Ureter (tissue), 1 donor: ENCODE measurements at places on chromosomes 5 and 9. TPM values are rescaled to one million over a fixed set of nuclear protein-coding genes. Genes with fewer than 3 reads are reported as not detected.

DNA sequence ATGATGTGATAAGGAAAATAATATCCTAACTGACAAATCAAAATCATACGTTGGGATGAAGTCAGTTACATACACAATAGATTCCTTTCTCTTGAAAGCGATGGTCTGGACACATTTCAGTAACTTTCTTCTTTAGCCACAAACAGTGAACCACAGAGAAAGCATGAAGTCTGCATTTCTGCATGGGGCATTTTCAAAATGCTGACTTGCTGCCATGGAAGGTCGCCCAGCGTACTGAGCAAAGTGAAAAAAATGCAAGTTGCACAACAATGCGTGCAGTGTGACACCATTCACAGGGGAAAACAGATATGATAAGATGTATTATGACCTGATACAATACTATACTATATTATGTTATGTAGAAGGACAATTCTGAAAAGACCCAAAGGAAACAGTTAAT is 146.3 kb downstream of the SNX18 start:
- DNase-seq: no peak

- no peak for DNase-seq
Observed at GRCh38 chr5:172954751-172955159, 4.5 kb upstream of the RPL26L1 start.

DNA sequence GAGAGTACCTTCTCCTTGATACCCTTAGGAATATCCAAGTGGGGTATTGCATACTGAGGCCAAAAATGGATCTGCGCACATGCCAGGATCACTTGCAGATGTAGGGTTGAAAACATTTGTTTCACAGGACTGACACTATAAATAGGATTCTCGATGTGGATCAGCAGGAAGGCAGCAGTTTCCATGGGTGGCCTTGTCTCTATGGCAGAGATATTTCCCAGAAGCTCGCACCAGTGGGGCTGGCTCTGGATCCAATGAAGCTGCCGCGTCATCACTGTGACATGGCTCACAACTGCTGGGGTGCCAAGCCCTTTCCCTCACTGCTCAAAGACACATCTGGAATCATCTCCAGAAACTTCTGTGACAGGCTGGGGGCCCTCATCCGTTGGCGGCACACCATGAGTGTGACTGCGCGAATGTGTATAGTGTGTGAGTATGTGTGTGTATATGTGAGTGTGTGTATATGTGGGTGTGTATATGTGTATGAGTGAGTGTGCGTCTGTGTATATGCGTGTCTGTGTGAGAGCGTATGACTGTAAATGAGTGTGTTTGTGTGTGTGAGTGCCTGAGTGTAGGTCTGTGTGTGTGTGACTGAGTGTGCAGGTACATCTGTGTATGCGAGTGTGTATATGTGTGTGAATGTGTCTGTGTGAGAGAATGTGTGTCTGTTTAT is 182.5 kb downstream of the GAS1 start:
- DNase-seq: no peak

- no peak for DNase-seq
Observed at GRCh38 chr5:57896576-57896975, 414.0 kb upstream of the ACTBL2 start.

- DNase-seq: no peak
Observed at GRCh38 chr5:72356361-72356760, 36.2 kb downstream of the PTCD2 start.

GRCh38 chr9:21428235-21428634 is 12.0 kb upstream of the IFNA1 start:
- no peak for DNase-seq

- DNase-seq: no peak
Observed at GRCh38 chr5:42767491-42768105, 11.0 kb downstream of the CCDC152 start.

DNA sequence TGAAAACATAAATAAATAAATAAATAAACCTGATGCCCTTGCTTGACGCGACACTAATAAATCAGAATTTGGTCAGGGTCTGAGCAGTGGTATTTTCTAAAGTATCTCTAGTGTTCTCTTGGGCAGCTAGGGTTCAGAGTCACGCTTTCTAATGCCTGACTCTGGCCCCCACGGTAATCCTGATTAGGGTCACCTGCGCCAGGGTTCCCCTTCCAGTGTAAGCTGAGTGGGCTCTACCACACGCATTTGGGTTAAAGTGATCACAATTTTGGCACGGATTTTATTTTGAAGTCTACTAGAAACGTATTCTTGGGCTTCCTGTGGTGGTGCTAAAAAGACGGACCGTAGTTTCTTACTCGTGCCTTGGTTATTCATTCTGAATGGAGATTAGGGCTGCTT is 651 bp downstream of the TTC1 start:
- DNase-seq: no peak

DNA sequence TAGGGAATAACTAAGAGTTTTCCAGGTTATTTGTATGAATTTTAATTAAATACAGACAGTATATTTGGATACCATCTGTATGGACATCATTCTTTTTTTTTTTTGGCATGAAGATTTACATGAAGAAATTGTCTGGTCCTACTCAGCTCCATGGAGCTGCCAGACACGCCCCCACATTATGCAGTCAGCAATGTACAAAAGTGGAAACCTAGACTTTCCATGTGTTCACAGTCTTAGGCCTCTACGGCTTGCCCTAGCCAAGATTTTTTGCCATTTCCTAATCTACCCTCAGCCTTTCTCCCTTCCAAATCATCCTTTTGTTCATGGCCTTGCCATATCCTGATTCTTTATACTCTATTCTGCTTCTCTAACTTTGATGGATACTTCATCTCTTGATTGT is 207.1 kb downstream of the SGCD start:
- DNase-seq: no peak

GRCh38 chr9:105311306-105311705 is 66.9 kb downstream of the SLC44A1 start:
- DNase-seq: no peak

- DNase-seq: no peak
Observed at GRCh38 chr5:128490761-128491160, 47.3 kb downstream of the FBN2 start.

DNA sequence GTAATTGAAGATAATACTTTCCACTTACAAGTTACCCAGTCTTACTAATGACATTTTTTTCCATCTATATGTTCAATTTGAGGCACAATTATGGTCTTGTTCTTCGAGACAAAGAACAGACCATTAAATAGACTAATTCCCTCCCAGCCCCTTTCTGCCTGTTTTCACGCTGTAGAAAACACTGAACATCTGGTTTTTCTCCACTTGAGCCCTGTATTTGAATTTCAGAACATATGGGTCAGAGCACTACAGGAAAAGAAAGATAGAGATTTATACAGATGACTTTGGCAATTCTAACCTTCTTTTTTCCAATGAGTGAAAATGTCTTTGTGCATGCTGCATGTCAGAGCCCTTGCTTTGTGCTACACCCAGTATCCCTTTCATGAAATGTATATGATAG is 506.9 kb downstream of the LRRC70 start:
- DNase-seq: no peak

- no peak for DNase-seq
Observed at GRCh38 chr9:133476941-133477340, 2.0 kb downstream of the SLC2A6 start.

- DNase-seq: no peak
Observed at GRCh38 chr5:159047086-159047485, 52.6 kb downstream of the EBF1 start.

- no peak for DNase-seq
Observed at GRCh38 chr5:1471997-1472963, 27.0 kb upstream of the SLC6A3 start.

GRCh38 chr5:147610798-147611197 is 100.9 kb upstream of the DPYSL3 start:
- DNase-seq: no peak

DNA sequence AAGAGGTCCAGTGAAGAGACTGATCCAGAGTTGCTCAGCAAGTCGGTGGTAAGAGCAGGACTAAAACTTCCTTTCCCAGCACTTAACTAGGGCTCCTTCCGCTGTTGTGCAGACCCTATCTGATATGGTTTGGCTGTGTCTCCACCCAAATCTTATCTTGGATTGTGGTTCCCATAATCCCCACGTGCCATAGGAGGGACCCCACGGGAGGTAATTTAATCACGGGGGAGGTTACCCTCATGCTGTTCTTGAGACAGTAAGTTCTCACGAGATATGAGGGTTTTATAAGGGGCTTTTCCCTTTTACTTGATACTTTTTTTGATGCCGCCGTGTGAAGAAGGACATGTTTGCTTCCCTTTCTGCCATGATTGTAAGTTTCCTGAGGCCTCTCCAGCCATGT is 221.9 kb upstream of the GLRA1 start:
- no peak for DNase-seq

GRCh38 chr9:76352026-76352620 is 42.1 kb downstream of the RFK start:
- no peak for DNase-seq

GRCh38 chr5:108238936-108239887 is 142.7 kb downstream of the FBXL17 start:
- no peak for DNase-seq

GRCh38 chr9:83422527-83422926 is 115.7 kb downstream of the FRMD3 start:
- DNase-seq: no peak

DNA sequence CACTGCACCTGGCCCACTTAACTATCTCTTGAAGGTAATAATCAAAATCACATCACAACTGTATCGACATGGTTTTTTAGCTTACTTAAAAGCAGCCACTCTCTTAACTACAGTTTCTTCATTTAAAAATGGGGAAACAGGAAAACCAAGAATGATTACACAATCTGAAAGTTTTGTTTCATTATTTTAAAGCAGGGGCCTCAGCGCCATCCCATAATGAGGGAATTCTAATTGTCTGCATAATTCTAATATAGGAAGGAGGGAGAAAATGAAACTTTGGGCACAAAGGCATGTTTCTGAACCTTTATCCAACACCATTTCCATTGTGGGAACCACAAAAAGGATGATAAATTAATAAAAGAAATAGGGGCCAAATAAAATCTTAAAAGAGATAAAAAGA is 7.6 kb downstream of the HACD4 start:
- DNase-seq: no peak

DNA sequence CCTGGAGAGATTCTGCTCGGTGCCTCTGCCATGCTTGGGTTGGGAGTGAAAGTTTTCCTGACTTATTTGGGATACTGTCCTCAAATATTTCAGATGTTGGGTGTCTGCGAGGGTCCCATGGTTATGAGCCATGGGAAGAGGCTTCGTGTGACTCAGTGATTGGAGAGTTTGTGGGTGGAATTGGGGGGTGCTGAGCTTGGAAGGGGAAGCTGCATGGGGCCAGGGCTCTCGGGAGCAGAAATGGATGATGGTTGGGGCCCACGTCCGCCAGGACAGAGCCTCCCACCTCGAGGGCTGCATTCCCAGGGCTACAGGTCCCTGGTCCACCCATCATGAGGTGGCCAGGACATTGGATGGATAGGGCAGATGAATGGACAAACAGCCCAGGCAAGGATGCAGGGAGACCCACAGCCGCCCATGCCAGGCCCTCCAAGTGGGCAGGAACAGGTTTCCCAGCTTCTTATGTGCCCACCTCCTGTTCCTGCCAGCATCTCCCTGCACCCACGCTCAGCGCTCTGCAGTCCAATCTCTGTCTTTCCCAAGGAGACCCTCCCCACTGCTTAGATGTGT is 5.5 kb downstream of the OBP2B start:
- DNase-seq: peak; percentile 28

DNA sequence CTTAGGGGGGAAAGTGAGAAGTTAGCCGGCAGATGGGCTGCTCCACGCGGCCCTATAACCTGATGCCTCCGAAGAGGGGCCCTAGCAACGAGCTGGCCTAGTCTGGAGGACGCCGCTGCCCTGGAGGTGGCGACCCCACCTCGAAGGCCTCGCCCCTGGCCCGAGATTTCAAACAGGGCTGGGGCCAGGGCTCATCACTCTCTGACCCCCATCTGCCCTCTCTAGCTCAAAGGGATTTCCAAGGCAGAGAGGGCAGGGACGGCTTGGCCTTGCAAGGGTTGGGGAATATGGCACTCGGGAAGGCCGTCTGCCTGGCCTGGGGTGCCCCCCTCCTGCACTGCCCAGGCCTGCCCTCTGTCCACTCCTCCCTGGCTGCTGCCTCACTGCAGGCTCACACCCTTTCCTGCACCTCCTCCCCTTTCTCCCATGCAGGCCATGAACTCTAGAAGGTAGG is 25.5 kb upstream of the TIFAB start:
- no peak for DNase-seq

DNA sequence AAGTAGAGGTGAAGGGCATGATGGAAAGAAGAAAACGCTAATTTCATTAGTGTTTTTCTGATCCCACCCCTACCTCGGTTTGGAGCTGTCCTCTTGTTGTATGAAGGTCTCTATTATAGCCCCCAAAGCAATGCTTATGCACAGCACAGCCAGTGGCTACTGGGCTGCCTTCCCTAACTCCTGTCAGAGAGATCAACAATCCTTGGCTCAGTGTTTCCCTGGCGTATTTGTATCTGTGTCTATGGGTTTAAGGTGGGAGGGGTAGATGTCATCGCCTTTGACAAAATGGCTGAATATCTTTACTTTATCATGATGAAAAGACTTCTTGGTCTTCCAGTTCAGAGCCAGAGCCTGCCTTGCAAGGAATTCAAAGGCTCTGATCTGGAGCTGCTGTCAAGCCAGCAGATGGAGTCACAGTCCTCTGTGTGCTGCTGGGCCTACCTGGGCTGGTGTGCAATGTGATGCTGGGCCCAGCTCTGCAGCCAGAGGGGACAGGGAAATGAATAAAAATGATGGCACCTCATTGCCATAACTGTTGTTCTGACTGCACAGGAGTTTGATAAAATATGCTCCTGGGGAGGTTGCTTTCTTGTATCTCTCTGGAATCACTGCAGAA is 20.1 kb upstream of the HSPA9 start:
- no peak for DNase-seq

HNRNPH1 gene
- 787 TPM for total RNA-seq

PCDHGB3 gene
- 3.2 TPM for total RNA-seq

FRMPD1 gene
- not detected for total RNA-seq

OBP2B gene
- not detected for total RNA-seq

DPH7 gene
- 43.4 TPM for total RNA-seq

ZNF618 gene
- total RNA-seq: 16.1 TPM

KDM4C gene
- total RNA-seq: 76.8 TPM

PLCXD3 gene
- 4.5 TPM for total RNA-seq
